Activated naive CD4-positive, alpha-beta T cell treated with Interleukin-2 at 50 U/mL for 16 hours (primary cell): ENCODE measurements at places on chromosomes 7 and 10.
A peak's percentile ranks its signal among the peaks of the same experiment; 100 is the strongest.

GRCh38 chr10:53839440-53840039, 961.5 kb downstream of the PCDH15 start:
- no peak for DNase-seq

GRCh38 chr7:130777426-130777825, 43.4 kb upstream of the KLF14 start:
- no peak for DNase-seq

DNA sequence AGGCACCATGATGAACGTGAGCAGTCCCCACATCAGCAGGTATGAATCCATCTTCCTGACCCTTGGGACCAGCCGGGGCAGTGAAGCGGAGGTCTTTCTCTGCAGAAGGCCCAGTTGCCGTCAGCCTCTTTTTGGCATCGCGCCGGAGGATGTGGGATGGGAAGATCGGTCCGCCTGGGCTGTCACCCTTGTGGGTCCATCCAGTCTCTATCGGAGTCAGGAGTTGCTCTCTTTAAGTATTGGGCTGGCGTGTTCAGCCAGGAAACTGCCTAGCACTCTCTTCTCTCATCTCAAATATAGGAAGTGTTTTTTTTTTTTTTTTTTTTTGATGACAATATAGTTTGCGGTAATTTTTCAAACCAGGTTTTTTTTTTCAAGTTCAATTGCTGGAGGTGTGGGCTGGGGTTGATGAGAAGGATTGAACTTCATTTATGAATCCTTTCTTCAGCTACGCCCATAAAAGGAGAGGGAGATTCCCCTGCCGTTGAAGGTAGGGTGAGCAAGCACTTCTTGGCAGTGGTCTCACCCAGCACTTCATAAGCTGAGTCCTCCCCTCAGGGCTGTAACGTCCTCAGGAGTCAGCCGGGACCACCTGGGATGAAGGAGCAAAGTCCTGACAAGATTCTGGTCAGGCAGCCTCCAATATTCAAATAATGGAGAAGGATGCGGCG, at the start of gene IL2RA:
Gene IL2RA (minus strand): TSS at position 267 of the 671 bp plus-strand sequence. CDS start 216 bp downstream, at position 51.
- peak; percentile 82 for DNase-seq

DNA sequence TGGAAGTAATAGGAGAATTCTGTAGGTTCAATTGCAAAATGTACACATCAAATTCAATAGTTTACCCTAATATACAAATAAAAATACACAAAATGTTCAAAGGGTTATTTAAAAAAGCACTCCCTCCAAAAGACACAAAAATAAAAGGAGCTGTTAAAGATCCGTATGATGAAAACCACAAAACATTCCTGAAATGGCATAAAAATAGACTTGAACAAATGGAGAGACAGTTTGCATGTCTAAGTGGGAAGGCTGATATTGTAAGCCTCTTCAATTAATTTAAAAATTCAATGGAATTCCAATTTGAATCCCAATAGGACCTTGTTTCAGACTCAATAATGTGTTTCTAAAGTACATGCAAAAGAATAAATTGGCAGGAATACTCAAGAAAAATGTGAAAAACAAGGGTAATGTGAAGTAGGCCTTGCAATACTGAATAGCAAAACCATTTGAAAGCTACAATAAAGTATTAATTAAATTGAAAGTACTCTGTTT, 38.0 kb upstream of the INSYN2A start:
- DNase-seq = no peak

DNA sequence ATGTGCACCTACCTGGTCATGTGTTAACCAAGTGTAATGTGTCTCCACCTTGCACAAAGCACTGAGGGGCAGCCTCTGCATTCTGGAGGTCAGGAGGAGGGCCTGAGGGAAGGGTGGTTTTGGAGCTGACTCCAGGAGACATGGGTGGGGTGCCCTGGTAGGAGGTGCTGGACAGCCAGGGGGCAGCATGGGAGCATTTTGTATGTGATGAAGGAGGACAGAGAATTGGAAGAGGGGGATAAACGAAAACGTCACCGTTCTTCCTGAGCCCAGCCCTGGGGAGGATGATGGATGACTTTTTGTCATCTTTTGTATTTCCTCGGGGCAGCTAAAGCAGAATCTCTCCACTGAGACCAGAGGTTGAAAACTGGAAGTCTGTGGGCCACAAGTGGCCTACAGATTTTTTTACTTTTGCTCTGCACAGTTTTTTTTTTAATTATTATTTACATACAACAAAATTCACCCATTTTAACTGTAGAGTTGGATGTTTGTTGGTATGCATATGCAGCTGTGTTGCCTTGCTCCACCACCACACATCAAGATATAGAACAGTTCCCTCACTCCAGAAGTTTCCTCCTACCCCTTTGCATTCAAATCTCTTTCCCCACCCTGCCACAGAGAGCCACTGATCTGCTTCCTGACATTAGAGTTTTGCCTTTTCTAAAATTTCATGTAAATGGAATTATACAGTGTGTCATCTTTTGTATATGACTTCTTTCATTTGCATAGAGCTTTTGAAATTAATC, 242.5 kb downstream of the VTI1A start:
- DNase-seq = no peak

DNA sequence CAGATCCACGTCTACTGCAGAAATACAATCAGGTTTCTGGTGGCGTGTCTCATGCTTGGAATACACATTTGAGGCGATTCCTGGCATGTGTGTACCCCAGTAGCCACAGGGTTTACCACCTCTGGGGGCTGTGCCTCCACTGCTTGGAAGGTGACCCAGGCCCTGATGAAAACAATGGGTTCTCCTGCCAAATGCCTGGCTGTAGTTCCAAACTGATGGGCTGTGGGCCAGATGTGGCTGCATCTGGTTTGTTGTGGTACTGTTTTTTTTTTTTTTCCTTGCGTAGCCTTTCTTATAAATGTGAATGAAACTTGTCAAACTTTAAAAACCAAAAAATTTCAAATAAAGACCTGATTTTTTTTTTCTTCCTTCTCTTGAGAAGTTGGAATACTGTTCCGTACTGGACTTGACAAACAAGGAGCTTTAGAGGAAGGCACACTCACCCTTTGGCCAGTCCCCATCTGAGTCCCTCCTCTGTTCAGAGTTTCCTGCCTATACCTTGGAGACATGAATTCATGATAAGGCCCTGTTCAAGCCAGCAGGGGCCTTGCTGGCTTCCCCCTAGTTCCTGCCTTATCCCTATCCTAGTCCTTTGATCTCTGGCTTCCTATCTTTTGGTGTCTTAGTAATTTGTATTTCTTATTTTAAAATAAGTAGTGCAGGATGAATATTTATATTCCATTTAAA, 217.1 kb downstream of the PHTF2 start:
- no peak for DNase-seq

DNA sequence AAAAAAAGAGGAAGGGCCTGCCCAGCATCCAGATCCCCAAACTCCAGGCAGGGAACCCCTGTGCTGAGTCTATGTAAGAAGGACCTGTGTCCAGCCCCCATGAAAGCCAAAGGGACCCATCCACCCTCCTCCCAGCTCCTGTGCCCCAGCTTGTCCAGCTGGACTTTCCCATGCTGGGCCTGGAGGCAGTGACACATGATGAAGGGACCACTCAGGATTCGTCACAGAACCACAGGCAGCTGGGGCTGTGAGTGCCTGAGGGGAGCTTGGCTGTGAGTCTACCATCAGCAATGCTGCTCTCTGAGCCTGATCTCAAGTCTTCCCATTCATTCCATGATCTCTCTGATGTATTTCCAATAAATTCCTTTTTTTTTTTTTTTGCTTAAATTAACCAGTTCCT, 36.2 kb upstream of the MNX1 start:
- DNase-seq = no peak

- DNase-seq = no peak
These were observed 686.4 kb upstream of the C7orf33 start for GRCh38 chr7:147904219-147904576.

- DNase-seq = no peak
These were observed 66.3 kb upstream of the SP4 start for GRCh38 chr7:21361413-21362125.

DNA sequence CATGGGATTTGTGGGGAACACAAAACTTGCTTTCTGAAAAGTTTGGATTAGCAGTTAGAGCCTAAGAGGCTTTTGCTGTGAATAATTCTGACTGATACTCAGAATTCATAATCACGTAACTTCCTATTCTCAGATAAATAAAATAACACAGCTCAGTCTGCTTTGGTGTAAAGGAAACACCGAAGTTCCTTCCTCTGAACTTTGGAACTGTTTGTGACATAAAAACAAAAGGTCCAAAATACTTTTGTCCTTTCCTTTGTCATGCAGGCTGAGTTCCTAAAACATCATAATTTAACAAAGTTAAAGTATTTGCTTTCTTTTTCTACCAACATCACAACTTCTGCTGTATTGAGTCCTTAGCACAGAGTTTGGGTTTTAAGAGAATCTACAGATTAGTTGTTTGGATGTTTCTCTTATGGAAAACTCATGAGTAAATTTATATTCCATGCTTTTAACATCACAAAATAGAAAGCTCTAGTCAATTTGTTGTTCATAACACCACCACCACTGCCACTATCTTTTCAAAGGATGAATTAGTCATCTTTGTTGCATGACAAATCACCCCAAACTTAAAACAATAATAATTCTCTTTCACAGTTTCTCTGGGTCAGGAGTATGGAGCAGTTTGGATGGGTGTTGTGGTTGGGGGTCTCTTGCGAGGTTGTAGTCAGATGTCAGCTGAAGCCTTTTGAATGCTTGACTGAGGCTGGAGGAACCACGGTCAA, 123.4 kb downstream of the REEP3 start:
- no peak for DNase-seq

DNA sequence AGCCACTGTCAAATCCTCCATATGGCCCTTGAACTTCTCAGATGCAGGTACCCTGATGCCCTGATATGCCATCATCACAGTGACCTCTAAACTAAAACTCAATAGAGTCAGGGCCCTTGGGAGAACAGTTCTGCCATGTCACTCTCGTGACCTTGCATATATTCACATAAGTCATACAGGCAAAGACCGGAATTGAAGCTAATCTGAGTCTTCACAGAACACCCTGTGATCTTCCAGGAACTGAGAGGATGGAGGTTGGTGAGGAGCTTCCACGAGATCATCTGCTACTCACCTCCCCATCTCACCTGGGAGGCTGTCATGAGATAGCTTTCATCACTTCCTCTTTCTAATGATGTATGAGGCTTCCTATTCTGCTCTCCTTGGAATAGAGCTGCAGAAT, 228.7 kb upstream of the CCDC6 start:
- no peak for DNase-seq
